ENCODE measurements at places on chromosomes 16 and 17.

DNA sequence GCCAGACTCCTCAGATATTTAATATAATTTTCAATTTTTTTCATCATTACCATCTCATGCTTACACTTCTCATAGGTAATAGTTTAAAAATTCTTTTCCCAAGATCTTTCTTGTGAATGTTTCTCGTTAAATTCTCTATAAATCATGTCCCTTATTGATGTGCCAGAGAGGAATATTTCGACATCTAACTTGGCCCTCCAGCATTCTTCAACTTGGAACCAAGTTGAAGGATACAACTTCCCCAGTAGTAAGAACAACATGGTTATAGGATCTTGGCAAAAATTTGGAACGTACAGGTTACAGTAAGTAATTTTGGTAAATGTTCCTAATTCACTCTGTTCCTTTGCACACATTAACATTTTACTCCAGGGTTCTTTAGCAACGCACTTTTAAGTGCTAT lies 731.8 kb downstream of the CDH11 start:
- no peak for DNase-seq

- DNase-seq = peak; percentile 55
These were observed 25.6 kb downstream of the ATP6V0A1 start for GRCh38 chr17:42484304-42484703.

GRCh38 chr17:58066401-58066800 lies 16.8 kb upstream of the DYNLL2 start:
- no peak for DNase-seq

- no peak for DNase-seq
These were observed 15.4 kb downstream of the TBX4 start for GRCh38 chr17:61467416-61468262.

- DNase-seq = no peak
These were observed 47.6 kb downstream of the CPD start for GRCh38 chr17:30426292-30426691.

DNA sequence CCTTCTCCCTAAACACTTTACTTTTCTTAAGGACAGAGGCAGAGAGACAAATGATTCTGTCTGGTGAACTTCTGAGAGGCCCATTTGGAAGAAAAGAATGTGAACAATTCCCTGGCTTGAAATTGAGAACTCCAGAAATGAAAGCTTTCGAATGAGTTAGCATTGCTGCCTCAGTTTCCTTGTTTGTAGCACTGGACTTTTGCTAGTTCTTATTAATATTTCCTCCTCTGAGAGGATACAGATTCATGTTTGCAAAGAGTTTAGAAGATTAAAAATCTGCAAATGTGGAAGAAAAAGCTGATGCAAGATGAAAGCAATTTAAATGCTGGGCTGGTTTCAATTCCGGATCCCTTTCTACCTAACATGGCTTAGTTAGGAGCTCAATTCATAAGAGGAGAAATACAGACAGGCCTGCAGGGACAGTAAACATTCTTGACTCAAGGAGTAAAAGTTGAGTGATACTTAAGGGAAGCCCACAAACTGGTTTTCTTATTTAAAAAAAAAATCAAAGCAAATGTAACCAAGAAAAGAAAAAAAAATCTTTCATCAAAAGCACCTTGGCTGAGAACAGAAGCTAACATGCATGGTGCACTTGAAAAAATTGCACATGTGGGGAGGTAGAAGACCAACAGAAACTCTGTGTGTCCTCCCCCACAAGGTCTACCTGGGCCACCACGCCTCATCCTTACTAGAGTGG lies 27.1 kb downstream of the HNF1B start:
- no peak for DNase-seq

DNA sequence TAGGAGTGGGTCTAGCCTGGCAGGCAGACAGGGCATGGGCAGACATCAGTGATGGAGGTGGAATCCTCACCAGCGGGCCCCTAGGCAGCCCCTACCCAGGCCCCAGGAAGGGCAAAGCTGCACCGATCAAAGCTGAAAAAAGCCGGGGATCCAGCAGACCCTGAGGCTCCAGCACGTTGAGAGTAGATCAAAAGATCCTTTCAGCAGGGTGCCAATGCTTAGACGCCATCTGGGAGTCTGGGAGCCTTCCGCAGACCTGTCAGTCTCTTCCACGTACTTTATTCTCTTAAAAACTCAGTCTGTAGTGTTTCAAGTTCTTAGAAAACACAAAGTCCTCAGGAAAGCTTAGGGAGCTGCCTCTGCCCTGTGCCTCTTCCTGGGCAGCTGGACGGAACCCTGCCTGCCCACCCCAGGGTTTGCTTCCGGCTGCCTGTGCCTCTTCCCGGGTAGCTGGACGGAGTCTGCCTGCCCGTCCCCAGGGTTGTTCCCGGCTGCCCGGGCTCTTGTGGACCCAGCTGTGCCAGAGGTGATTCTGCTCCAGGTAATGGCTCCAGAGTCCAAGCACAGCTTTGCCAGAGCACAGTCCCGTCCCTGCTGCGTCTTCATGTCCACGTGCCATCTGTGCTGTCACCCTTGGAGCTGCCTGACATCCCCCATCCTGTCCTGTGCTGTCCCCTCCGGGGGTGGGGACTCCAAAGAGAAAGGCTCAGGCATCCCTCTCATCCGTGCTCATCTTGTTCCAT lies 50.8 kb upstream of the PVALEF start:
- DNase-seq = no peak

GRCh38 chr17:29136998-29137730 lies 43.0 kb downstream of the MYO18A start:
- no peak for DNase-seq

- no peak for DNase-seq
These were observed 350.4 kb downstream of the C16orf95 start for GRCh38 chr16:86966777-86967176.

DNA sequence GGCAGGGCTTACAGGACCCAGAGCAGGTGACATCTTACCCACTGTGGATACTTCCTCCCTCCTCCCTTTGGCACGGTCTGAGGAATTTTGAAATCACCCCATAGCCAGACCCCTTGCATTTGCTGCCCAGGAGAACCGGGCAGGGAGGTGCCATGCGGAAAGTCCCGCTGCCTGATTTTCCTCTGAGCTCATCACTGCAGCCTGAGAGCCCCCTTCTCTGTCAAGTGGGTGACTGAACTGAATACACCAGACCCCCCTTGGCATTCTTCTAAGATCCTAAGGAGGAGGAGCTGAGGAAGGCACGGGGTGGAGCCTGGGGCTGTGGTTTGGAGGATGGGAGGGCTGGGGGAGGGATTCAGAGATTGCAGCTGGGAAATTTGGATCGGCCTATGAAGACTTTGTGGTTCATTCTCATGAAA lies 173.4 kb downstream of the RAB11FIP4 start:
- DNase-seq = no peak

- DNase-seq = no peak
These were observed 24.4 kb downstream of the LASP1 start for GRCh38 chr17:38894276-38894675.

DNA sequence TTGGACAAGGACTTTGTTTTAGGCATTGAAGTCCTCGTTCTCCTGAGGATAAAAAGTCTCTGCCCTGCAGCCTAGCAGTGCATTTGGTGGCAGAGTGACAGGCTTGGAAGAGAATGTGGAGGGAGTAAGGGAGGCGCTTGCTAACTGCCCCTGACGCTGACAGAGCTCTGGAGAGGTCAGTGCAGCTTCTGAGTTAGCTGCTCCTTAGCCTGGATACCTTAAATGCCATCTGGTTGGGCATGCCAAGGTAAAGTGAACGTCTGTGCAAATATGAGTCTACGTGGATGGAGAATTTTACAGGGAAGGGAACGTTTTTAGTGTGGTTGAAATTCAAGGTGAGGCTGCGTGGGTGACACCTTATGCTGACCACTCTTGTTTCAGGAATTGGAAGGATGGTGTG lies 44.4 kb downstream of the SEC14L1 start:
- DNase-seq = no peak

- no peak for DNase-seq
These were observed 303.8 kb upstream of the ASIC2 start for GRCh38 chr17:33596899-33597298.

- DNase-seq = no peak
These were observed 455.8 kb upstream of the MAF start for GRCh38 chr16:80056324-80056723.

DNA sequence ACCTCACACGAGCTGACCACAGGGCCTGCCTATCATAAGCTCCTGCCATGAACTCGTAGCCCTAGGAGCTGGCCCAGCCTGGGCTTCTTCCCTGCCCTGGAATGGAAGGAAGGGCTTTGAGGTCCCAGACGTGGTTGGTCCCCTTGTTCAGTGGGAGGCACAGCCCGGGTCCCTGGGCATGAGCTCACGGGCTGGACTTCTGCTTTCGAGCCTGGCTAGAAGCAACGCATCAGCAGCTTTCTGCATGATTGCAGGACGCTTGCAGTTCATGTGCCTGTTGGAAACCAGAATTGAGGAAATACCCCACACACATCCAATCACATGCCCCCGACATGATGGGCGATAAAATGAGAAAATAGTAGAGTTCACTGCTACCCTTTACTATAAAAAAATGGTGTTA lies 293.3 kb downstream of the MAF start:
- DNase-seq = no peak

- DNase-seq = no peak
These were observed 2.7 kb downstream of the MPO start for GRCh38 chr17:58277802-58278595.

DNA sequence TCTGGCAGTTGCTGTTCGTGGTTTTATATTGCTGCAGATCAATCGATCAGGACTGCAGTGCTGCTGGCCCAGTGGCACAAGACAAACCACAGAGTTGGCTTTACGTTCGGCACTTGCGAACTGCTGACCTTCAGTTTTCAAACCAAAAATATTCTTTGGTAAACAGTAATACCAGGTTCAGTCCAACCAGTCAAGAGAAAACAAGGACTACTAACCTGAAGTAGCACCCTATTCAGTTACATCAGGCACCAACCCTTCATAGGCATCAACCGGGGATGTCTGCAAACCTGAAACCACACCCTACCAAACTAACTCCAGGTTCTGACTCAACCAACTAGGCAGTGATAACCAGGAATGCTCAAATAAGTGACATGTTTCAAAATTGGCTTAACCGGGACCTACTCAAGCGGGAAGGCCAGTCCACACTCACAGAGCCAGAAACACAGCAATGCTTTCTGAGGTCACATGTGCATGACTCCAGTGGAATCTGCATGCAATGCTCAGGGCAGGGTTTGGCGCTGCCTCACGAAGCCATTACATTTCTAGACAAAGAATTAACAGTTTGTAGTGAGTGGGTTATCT lies 91.1 kb downstream of the SMG6 start:
- DNase-seq = no peak

DNA sequence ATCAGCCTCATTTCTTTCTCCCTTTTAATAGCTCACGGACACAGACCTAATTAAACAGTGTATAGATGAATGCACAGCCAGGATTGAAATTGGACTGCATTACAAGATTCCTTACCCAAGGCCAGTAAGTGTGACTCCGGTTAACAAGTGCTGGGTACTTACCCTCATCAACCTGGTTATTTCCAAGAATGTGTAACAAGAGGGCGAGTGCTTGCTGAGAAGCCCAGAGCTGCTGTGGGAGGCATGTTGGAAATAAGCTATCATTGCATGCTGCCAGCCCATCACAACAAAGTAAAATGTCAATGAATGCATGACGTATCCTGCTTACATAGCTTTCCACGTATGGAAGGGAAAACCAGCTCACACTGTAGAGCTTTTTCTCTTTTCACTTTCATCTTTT lies 19.5 kb downstream of the LYRM1 start:
- no peak for DNase-seq

DNA sequence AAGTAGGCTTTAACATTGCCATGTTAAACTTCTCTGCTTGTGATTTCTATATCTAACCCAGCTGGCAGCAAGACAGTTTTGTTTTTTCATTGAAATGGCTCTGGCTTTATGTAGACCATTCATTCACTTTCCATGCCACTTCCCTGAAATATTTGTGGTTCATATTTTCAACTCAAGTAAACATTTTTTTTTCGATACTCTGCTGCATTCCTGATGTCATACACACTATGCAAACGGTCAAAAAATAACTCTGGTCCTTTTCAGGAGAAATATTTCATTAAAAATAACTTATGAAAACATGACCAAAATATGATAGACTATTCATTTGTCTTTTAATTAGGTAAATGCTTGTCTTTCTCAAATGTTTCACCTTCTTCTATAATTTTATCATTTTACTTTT lies 116.3 kb downstream of the USP22 start:
- no peak for DNase-seq

DNA sequence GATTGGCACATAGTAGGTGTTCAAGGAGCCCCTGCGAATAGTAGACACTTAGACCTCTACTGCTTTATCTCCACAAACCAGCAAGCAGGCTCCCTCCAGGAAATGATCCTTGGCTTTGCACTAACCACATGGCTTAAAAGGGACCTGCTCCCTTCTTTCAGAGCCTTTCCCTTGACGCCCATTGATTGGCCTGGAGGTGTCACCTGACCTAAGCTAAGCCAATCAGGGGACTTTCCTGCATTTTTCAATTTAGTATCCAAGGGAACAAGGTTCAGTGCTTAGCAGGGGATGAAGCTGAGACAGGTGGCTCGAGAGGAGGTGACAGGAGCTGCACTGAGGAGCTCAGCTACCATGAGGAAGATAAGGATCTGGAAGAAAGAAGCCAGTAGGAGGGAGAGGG lies 52.8 kb downstream of the CLEC19A start:
- no peak for DNase-seq

DNA sequence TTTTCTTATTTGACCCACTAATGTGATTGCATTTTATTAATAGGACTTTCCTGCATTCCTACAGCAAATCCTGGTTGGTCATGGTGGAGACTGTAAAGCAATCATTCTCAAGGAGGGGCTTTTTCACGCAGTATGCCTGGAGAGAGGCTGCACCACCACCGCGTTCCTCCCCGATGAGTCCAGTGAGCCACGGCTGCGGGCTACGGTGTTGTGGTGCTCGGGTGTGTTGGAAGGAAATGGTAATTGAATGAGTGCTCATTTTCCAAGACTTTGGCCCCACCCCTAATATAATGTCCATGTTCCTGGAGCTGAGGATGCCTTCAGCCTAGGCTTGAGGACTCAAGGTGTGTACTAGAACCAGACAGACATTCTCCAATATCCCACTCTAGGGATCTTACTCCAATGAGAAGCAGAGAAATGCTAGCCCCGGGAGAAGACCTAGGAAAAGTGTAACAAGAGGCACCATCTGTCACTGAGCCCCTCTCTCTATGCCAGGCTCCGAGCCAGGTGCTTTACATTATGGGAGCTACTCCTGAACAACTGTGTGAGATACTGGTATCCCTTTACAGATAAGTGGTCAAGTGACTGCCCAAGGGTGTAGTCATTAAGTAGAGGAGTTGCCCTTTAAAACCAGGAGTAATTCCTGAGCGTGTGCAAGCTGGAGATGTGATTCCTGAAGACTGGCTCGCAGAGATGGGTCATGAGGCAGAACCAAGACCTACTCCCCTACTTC lies 39.4 kb downstream of the HEATR6 start:
- DNase-seq = no peak
